ENCODE measurements at places on chromosomes 4 and X.

DNA sequence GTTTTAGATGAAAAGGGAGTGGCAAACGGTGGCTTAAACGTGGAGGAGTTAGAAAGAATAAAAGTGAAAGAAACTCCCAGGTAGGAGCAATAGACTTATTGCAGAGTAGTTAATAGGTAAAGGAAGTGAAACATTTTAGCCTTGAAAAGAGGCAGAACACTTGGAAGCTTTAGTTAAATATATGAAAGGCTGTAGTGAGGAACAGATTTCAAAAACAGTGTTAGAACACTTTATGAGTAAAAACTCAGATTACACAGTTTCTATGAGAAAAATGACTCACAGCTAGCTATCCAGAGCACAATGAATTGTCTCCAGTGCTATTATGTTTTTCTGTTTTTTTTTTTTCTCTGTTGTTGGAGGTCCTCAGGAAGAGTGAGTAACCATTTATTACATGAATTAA is 45.8 kb downstream of the TACR3 start:
- no peak for DNase-seq

DNA sequence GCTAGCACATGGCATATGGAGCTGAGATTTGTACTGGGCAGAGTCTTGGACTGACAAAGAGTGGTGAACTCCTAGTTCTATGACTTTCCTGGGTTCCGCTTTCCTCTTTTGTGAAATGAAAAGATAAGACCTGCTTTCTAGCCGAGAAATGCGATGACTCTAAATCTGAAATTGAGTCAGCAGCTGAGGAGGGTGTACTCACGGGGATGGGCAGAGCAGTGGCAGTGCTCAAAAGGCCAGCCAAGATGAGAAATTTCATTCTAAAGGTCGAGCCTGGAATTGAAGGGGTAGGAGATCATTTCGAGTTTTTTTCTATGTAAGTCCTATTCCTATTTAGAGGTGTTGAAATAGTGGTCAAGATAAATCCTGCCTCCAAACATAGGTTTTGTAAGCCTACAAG is 47.0 kb downstream of the NUDT9 start:
- DNase-seq: no peak

DNA sequence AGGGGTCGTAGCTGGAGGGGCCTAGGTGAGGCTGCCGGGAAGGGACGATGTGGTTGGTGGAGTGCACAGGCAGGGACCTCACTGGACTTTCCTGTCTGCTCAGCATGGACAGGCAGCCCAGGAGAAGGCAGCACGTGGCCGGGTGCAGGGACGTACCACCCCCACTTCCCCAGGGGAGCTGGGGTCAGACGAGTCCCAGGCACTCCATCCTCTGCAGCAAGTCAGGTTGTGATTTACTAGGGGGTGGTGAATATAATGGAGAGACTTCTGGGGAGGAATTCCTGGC is 1.5 kb upstream of the CTBP1 start:
- no peak for DNase-seq

DNA sequence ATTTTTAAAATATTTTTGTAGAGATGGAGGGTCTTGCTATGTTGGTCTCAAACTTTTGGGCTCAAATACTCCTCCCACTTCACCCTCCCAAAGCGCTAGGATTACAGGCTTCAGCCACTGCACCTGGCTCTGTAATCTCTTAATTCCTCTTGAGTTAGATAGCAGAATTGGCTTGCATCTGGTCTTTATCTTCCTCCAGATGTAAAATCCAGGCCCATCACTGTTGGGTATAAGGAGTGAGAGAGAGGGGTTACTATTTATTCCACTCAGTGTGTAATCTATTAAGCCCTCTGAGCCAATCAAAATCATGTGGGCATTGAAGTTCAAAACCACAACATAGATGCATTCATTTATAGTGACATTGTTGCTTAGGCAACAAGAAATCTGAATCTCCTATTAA is 33.9 kb downstream of the ANK2 start:
- DNase-seq: no peak

- no peak for DNase-seq
Measured at GRCh38 chr4:174631901-174632758, 109.8 kb upstream of the HPGD start.

DNA sequence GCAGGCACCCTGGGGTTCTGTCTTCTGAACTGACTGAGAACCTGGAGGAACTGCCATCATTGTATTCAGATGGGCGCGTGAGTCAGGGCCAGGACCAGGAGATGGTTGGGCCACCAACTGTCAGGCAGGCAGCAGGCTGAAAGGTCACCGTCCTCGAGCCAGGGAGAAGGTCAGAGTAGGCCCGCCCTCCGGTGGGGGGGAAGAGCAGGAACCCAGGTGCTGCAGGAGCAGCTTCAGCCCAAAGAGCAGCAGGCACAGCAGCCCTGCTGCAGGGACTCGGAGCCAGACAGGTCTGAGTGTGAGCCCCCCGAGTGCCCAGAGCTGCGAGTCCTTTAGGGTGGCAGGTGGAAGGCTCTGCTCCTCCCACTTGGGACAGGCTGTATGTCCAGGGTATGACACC is 26.4 kb downstream of the WFS1 start:
- no peak for DNase-seq

- DNase-seq: no peak
Measured at GRCh38 chrX:12360383-12360782, 222.1 kb downstream of the FRMPD4 start.

DNA sequence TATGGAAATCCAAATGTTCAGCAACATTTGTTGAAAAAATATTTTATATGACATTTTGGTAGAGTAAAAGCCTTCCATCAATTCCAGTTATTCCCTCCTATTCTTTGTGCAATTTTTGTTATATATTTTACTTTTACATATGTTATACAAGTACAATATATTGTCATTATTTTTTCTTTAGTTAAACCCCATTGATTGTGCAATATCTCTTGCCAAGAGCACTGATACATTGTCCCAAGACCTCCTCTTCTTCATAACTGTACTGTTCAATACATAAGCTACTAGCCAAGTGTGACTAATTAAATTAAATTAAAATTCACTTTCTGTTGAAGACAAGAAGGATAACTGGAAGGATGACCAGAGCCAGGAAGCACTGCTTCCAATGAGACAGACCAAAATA is 527.5 kb downstream of the TMA16 start:
- DNase-seq: no peak

DNA sequence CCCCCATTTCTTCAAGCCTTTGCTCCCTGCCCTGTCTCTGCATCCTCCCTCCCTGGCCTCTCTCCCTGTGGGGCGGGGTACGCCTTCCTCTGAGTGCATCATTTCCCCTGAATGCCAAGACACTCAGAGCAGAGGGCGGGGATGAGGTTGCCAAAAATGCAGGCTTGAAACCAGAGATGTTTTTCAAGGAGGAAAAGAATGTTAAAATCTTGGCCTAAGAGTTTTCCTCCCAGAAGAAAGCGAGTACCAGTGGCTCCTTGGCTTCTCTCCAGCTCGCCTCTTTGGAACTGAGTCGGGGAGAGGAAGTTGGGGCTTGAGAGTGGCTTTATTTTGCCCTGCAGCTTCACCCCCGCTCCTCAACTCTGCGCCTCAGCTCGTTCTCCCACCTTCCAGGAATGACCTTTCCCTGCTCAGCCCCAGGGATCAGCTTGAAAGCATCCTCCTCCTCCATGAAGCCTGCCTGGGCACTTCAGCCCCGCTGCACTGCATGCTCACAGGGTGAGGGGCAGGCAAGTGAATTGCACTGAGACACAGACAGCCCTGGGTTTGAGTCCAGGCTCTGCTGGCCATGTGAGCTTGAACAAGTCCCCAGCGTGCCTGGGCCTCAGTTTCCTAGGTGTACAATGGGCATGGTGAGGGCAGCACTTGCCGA is 57.5 kb upstream of the SORCS2 start:
- DNase-seq: peak; percentile 29

GRCh38 chrX:11756354-11757318 is 1.4 kb upstream of the MSL3 start:
- DNase-seq: no peak

- no peak for DNase-seq
Measured at GRCh38 chr4:52483186-52483890, 175.8 kb downstream of the USP46 start.

DNA sequence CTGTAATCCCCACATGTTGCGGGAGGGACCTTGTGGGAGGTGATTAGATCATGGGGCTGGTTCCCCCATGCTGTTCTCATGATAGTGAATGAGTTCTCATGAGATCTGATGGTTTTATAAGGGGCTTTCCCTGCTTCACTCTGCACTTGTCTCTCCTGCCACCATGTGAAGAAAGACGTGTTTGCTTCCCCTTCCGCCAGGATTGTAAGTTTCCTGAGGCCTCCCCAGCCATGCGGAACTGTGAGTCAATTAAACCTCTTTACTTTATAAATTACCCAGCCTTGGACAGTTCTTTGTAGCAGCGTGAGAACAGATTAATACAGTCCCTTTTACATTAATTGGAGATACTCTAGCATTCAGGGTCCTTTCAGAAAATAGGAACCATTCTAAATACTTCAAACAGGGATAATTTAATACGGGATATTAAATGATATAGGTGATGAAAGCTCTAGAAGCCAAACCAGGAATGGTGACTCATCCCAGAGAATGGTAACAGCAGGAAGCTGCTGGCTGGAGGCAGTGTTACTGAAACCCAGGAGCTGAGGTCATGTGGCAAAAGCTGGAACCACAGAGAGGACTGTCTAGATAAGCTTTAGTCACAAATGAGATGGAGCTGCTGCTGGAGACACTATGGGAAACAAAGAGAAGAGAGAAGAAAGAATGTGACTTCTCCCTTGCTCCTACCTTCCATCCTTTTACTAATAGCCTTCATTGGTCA is 57.3 kb downstream of the GSTCD start:
- no peak for DNase-seq

DNA sequence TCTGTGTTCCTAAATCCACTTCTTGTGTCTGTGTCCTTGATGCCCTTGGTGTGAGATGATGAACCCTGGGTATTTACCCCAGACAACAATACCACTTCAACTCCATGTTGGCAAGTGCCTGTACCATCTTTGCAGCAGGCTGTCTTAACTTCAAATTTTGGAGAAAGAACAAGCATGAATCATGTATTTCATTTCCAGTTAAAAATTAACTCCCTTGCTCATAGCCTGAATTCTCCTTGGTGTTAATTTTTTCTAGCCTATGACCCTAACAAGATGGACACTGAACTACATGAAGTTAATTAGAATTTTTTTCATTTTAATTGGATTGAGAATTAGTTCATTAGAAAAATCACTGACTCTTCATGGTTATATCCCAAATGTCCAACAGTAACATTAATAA is 267.8 kb upstream of the INTU start:
- no peak for DNase-seq

- DNase-seq: no peak
Measured at GRCh38 chrX:19646282-19646681, 131.0 kb upstream of the MAP3K15 start.

DNA sequence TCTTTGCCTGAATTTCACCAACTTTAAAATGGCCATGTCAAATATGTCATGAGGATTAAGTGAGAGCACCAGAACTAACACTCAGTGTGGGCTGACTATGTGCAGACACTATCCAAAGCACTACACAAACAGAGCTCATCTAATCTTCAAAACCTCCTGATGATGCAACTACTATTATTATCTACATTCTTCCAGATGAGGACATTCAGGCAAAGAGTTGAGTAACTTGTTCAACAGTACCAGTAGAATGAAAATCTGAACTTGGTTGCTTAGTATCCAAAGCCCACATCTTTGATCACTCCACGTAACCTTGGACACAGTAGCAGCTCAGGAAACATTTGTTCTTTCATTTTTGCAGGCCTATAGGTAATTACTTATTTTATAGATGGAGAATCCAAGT is 90.1 kb downstream of the ATP8A1 start:
- DNase-seq: no peak

Measured in HL-60 (cell line).